Stimulated activated CD8-positive, alpha-beta memory T cell treated with anti-CD3 and anti-CD28 coated beads, Interleukin-15, amount 100 ng/mL, for 4 hours (primary cell): ENCODE measurements at places on chromosomes 2 and 18.

DNA sequence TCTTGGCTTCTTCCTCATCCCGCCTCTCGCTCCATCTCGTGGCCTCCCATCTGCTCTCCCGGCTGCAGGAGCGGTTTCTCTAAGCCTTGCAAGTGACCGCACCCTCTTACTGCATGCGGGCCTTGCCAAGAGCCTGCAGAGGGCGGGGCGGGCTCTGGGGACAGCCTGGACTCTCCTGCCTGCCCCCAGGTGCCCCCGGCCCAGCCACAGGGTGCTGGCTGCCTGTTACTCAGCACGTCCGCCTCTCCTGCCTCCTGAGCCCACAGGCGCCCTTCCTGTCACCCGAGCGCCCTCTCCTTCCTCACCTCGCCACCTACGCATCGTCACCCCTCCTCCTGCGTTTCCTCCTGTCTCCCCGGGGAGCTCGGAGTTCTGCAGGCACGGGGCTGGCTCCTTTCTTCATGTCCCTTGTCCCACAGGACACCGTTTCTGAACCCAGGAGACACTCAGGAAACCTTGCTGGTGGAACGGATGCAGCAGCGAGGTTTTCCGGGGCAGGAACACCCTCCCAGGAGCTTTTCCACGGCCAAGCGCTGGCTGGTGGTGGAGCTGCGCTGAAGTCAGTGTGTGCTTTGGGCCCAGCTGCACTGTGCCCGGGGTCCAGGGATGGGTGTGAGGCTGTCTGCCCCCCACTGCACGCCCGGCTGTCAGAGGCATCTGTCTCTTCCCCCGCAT lies 28.5 kb downstream of the HPCAL1 start:
- peak; percentile 38 for DNase-seq

GRCh38 chr2:52861596-52861995 lies 906.0 kb upstream of the CHAC2 start:
- DNase-seq, result no peak

DNA sequence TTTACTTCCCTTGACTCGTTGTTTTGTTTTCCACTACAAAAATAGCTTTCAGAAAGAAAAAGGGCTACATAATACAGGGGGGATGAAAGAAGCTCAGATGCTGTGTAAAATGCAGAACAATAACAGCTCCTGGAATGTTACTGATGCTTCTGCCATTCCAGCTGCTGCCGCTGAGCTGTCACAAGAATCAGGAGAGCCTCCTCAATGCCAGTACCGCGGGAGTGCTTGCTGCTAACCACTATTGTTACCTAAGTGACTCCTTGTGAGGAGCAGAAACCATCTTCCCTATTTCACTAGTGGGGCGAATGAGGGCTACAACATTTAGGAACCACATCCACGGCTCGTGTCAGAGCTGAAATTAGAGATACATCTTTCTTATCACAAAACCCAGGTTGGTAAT lies 384.8 kb downstream of the GALR1 start:
- no peak for DNase-seq

DNA sequence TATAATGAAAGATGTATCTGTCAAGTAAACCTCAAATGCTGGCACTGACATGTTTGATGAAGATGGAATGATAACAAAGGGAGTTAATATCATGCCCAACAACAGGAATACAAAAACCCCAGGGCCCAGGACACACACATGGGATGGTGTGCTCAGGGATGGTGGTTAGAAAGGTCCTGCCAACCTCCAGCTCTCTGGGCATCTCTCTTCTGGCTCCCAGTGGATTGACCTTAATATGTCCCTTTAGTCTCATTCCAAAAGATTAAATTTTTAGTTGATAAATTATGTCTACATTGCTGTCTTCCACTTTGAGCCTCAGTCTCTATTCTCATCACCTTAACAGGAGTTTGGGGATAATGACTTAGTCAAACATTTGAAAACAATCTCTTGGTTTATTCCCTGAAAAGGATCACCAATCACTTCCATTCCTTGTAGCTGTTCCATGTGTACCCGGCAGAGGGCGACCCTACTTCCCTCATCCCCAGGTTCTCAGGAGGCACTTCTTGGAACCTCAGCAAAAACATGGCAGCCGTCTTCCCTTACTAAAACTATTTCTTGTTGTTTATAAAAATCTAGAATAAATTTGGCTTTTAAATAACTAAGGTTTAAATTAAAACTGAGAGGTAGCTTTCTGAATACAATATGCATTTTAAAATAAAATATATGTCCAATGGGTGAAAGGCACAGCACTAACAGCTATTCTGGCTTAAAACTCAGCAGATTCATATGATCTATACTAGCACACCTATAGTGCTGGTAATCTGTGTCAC lies 29.6 kb downstream of the MCEE start:
- no peak for DNase-seq

GRCh38 chr2:136085453-136086209 lies 32.3 kb downstream of the CXCR4 start:
- no peak for DNase-seq

- no peak for DNase-seq
These were observed 6.2 kb upstream of the ZSWIM2 start for GRCh38 chr2:186855216-186855615.

- no peak for DNase-seq
These were observed 20.6 kb downstream of the EFR3B start for GRCh38 chr2:25062511-25062917.

DNA sequence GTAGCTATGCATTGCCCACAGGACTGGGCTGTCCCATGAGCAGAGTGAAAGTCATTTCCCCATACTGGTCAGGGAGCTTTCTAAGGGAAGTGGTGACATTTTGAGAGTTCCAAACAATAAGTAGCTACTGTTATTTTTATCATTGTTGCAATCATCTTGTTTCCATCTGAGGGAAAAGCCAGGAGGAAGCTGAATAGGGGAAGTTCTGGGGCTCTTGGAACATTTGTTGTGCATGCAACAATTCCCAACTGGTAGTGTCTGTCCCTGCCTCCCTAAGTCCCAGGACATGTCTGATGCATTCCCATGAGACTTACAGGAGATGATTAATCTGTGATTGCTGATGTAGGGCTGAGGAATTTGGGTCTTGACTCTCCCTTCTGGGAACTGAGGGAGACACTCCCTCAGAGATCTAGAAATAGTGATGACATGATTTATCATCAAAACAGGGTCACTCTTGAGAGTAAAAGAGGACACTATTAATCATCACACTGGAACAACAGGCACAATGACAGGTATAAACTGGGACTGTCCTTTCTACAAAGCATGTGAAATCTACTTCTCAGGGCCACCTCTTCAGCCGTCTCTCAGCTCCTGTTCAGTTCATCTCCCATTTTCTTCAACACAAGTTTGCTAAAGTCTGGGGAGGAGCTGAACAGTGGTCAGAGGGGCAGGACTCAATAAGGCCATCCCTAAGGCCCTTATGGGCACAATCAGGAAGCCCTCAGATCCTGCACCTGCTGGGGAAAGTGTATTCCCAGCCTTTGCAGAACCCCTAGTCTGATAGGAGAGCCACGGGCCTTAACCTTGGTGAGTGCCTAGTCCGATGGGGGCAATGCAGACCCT lies 28.0 kb upstream of the MARCO start:
- DNase-seq, result no peak

DNA sequence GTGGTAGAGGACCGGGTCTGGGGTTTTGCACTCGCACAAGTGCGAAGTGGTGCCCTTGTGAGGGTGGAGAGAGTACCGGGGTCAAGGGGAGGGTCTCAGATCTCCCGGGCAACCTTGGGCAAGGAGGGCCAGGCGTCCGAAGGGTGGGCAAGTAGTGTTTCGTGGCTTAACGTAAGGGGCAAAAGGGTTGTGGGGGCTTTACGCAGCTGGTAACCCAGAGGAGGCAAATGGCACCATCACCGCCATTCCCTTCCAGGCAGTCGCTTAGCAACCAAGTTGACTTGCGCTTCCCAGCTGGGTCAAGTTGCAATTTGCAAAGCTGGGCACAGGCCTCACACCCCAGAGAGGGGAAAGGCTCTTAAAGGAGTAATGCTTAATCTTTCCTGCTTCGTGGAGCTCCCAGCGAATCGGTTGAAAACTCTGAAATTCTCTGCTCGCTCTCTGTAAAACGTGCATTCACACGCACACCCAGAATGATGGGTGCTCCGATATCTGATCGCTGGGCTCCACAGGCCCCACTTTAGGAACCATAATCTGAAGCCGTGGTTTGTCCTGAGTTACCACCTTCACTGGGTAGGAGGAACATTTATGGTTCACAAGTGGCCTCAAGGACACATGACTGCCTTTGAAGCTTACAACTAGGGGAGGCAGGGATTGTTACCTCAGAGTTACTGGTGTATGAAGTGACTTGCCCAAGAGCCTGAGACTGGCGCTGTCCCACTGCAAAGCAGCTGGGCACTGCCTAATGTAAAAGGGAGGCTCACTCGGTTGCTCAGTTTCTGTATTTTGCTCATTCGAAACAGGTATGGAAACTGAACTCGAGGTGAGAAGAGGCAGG lies 127.9 kb downstream of the UXS1 start:
- no peak for DNase-seq

GRCh38 chr2:17301437-17301836 lies 216.8 kb downstream of the RAD51AP2 start:
- DNase-seq, result no peak

GRCh38 chr2:207260947-207261346 lies 95.2 kb upstream of the KLF7 start:
- no peak for DNase-seq

- DNase-seq, result no peak
These were observed 241.6 kb upstream of the VRK2 start for GRCh38 chr2:57804971-57805370.

GRCh38 chr2:127498386-127498785 lies 27.9 kb downstream of the IWS1 start:
- no peak for DNase-seq

DNA sequence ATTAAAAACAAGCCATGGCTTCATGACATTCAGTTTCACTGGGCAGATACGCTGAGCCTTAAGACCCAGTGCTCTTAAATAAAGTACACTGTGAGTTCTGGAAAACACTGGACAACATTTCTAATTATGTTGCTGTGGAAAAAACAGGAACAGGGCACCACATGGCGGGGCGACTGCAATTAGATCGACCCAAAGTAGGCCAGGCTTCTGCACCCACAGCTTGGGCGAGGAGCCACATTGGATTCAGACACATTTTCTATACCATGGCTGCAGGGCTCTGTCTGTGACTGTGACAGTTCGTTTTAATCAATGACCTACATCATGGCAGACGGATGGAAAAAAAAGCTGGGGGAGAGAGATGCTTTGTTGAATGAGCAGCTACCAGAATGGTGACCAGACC lies 227.2 kb upstream of the HS6ST1 start:
- DNase-seq, result no peak

GRCh38 chr2:233301811-233302210 lies 5.8 kb upstream of the SAG start:
- DNase-seq, result no peak

- DNase-seq, result no peak
These were observed 119.3 kb downstream of the MRO start for GRCh38 chr18:50700245-50701165.

GRCh38 chr2:111055735-111056134 lies 65.0 kb upstream of the BCL2L11 start:
- no peak for DNase-seq

DNA sequence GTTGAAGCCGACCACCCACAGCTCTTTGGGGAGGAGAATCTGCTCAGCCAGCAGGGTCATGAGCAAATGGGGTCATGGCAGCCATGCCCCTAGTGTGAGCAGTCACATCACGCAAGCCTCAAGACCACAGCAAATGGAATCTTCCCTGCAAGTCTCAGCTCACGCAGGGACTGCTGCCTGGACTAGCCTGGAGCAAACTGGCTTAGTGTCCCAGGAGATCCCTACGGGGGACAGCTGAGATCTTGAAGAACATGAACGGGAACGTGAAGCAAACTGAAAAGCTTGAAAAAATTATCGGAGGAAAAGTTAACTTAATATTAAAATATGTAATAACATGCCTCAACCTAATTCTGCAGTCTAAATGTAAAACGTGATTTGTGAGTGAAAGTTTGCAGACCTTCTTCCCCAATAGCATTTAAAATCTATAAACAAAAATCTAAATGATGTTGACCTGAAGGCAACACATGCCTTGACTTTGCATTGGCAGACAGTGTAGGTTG lies 118.4 kb downstream of the FAM124B start:
- no peak for DNase-seq

DNA sequence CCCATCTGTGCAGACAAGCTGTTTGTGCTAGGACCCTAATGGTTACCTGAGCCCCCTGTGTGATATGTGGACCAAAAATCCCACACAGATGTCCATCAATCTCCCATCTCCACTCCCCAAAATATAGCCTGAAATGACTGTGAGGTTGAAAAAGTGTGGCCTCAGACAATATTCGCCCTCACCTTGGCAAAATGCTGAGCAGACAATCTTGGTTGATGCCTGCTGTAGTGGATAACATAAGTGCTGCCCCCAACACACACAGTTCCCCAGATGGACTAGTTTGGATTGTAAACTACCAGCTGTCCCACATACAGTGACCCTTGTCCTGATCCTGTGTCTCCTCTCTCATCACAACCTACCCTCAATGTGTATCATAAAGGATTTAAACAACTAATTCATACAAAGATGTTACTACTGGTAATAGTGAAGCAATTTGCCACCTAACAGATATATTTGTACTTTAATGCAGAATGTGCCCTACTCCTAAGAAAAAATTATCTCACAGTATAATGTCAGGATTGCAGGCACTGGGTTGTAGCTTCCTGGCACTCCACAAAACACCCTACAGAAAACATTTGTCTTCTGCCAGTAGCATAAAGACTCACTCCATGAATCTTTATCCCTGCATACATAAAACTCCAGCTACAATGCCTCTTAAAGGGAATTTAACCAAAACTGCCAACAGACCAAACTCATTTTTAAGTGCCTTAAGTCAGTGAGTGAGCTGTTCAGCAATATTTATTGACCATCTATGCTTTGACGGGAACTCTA lies 161.6 kb downstream of the FBXO15 start:
- DNase-seq, result no peak

GRCh38 chr2:134290358-134290757 lies 36.5 kb downstream of the MGAT5 start:
- DNase-seq, result no peak

DNA sequence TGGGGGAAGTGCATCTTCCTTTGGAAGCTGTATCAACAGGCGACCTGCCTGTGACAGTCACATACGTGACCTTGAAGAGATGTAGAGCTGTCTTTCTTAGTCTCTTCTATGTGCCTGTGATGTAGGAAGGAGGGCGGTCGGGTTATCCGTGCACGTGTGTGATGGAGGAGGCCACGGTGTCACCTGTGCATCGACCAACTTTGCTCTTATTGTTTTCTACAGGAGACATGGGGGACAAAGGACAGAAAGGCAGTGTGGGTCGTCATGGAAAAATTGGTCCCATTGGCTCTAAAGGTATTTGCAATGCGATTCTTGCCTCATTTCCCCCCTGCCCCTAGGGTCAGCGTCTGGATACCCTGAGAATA lies 20.7 kb upstream of the ALLC start:
- DNase-seq, result no peak

DNA sequence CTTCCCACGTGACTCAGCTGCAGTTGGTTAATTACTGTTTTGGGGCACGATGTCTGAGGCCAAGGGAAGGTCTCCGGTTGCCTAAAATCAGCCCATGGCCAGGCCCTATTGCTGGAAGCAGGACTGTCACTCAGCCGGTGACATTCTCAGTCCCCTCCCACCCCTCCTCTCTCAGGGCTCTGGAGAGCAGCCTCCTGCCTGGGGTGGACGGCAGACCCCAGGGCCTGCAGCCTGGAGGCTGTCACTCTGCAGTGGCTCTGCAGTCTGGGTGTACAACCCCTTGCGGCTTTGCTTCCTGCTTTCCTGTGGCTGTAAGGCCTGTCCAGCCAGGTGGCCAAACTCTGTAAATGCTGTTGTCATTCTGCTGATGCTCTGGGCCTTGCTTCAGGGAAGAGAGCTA lies 32.8 kb downstream of the ZBTB7C start:
- DNase-seq, result no peak

- DNase-seq, result no peak
These were observed 130.8 kb downstream of the MAP4K4 start for GRCh38 chr2:101828257-101828656.

- no peak for DNase-seq
These were observed 118.8 kb downstream of the SETBP1 start for GRCh38 chr18:44799382-44799906.
